ENCODE measurements at places on chromosomes 16 and 17.

- no peak for DNase-seq
Measured at GRCh38 chr17:6681176-6681575, 29.6 kb downstream of the C17orf100 start.

- no peak for DNase-seq
Measured at GRCh38 chr17:48439110-48439850, 9.3 kb upstream of the SKAP1 start.

DNA sequence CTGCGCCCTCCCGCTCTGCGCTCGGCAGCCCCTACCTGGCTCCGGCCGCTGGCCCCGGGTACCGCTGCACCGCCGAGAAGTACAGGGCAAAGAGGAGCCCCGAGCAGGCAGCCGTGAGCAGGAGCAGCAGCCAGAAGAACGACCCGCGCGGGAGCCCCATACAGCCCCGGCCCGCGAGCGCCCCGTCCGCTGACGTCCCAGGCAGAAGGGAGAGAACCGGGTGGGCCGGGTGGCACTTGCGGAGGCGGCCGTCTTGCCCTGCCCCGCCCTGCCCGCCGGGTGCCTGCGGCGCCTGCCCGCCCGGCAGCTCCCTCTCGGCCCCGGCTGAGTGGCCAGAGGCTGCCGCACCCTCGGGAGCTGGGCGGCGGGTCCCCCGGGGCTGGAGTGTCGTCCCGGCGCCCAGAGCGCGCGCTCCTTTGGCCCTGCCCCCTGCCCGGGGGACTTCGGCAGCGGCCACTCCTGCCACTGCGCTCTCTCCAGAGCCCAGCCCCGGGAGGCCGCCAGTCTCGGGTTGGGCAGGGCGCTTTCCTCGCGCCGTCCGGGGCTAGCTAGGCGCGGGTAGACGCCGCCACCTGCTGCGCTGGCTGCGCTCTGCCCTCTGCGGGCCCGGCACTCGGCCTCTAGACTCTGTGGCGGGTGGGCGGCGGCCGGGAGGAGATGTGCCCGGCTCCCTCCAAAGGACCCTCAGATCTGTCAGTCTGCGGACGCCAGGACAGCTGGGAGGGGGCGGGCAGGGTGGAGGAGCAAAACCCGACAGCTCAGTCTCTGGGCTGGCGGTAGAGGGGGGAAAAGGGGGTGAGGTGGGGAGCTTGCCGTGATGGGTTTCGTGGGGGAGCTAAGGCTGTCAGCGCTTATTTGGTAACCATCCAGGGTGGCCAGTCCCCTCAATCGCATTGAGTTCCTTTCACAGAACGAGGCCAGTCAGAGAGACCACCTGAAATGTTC is at the start of gene ST6GALNAC2:
Gene ST6GALNAC2, minus strand, starts transcription at position 212 of the 945 bp plus-strand sequence. Its CDS starts 52 bp downstream, at position 160.
- DNase-seq, result peak; percentile 22

DNA sequence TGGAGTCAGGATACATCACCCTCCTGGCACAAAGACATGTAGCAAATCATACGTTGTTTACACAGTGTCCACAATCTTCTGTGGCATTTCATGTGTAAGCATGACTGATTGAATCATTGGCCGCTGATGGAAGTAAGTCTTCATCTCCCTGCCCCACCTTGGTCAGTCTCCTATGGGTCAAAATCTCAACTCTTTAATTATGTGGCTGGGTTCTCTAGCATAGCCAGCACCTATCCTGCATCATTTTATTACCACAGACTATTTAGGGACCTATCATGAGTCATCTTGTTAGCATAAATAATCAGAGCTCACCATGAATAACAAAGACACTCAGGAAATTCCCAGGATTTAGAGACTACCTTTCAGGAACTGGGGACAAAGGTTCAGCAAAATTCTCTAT is 15.9 kb downstream of the TANC2 start:
- no peak for DNase-seq

DNA sequence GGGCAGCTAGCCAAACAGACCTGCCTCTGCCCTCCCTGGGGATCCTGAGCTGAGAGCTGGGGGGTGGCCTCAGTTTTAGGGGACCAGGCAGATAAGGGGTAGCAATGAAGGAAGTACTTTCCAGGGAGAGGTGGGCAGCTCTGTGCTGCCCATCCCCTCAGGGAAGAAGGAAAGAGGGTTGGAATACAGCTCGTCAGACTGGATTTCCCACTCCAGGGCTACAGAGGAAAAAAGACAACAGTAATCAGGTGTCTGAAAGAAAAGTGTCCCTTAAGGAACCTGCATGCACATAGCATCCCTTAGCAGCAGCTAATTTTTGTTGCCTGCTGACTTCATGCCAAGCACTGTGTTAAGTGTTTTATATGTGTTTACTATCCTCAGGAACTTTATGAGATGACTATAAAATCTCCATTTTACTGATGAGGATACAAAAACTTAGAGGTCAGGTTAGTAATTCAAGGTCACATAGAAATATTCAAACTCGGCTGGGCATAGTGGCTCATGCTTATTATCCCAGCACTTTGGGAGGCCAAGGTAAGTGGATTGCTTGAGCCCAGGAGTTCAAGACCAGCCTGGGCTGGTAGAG is 3.2 kb upstream of the MRPL58 start:
- no peak for DNase-seq

GRCh38 chr16:88727871-88728270 is 21.6 kb downstream of the CTU2 start:
- DNase-seq, result no peak

Data from stimulated activated CD4-positive, alpha-beta T cell treated with anti-CD3 and anti-CD28 coated beads, Interleukin-15, amount 100 ng/mL, for 48 hours (primary cell).